ENCODE measurements at places on chromosomes 3 and 15.

DNA sequence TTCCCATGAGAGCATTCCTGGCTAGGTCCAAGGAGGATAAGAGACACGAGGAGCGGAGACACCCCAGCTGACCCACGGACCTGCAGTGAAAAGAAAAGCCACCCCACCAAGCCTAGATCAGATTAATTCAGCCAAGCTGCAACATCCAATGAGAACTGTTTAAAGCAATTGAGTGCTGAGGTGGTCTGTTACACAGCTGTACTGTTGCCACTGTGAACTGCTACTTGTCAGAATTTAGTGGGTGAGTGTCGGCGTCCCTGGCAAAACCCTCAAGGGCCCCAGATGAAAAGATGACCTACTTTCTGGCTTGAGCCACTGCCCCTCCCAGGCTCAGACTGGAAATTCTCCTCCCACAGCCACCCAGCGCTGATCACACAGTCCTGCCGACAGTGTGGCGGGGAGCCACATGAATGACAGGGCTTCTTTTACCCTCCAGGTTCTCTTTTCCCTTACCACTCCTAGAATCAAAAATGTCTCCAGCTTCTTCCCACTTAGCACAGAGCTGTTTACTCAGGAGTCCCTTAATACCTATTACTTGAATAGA lies 26.4 kb upstream of the KBTBD12 start:
- no peak overlapping the region for H3K4me3 ChIP-seq
- no peak overlapping the region for H3K27ac ChIP-seq
- H3K4me1 ChIP-seq = peaks cover 2% of the 10 kb centered on the region
- H3K27me3 ChIP-seq = peaks cover 1% of the 10 kb centered on the region

- DNase-seq = no peak
- no peak overlapping the region for H3K4me3 ChIP-seq
- peaks cover 44% of the 10 kb centered on the region for H3K4me1 ChIP-seq
These were observed 73.8 kb downstream of the TLE3 start for GRCh38 chr15:70023769-70024491.

DNA sequence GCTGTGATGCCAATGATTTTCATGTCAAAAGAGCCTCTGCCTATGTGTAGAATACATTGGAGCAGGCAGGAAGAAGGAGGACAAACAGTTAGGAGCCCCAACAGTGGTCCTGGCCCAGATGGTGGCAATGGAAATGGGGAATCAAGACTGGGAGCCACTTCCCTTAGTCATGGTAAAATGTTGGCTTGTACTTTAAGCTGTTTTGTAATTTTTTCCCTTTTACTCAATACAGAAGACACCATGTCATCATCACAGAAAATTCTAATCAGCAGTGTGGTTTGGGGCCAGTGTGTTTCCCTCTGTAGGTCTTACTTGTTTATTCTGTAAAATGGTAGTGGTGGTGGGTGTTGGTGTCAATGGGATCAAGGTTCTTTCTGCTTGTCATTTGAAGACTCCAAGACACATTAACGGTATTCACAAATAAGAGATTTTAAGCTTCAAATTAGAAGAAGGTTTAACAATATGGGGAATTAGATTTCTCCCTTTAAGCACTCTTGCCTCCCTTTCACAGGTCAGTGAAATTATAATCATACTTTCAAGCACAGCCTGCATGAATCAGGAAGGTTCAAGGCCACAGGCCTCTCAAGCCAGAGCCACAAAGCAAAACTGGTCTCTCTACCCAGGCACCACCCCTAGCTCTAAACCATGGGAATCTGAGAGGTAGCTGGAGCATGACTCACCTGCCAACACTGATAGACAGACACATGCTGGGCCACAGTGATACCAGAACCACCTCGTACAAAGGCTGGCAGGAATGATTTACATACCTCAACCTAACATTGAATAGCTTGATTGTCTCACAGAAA lies 24.9 kb downstream of the SIAH2 start:
- no peaks in the 10 kb centered on the region for H3K27me3 ChIP-seq
- no peak overlapping the region for H3K27ac ChIP-seq
- H3K4me1 ChIP-seq = peaks cover 28% of the 10 kb centered on the region
- H3K4me3 ChIP-seq = no peak overlapping the region
- no peak for DNase-seq

- no peak for DNase-seq
- H3K27ac ChIP-seq = no peak overlapping the region
- peaks cover 11% of the 10 kb centered on the region for H3K27me3 ChIP-seq
- H3K4me1 ChIP-seq = no peaks in the 10 kb centered on the region
- no peaks in the 10 kb centered on the region for H3K36me3 ChIP-seq
These were observed 62.7 kb downstream of the EXOG start for GRCh38 chr3:38558864-38559263.

DNA sequence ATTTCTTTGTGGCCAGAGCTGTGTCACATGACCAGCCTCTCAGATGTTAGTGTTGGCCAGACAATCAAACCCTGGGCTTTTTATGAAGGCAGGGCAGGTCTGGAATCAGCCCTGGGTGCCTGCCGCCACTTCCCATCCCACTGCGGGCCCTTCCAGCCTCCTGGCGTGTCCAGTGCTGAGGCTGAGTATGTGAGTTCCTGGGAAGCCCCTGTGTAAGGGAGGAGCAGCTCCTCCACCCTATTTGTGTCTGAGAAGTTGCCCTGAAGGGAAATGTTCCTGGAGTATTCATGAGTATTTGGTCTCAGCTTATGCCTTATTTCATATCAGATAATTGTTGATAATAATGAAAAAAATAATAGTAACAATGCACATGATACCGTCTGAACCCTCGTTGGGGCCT lies 190.1 kb downstream of the NSMCE3 start:
- H3K27me3 ChIP-seq = no peaks in the 10 kb centered on the region
- no peaks in the 10 kb centered on the region for H3K36me3 ChIP-seq
- DNase-seq = no peak

GRCh38 chr3:126525091-126525852 lies 1.3 kb downstream of the CHST13 start:
- H3K27me3 ChIP-seq = peaks cover 13% of the 10 kb centered on the region
- no peaks in the 10 kb centered on the region for H3K36me3 ChIP-seq
- no peak for DNase-seq

GRCh38 chr15:51097553-51098330 lies 3.0 kb upstream of the TNFAIP8L3 start:
- no peak overlapping the region for H3K27ac ChIP-seq
- H3K36me3 ChIP-seq = no peaks in the 10 kb centered on the region
- H3K4me3 ChIP-seq = no peak overlapping the region
- H3K27me3 ChIP-seq = peaks cover 27% of the 10 kb centered on the region

GRCh38 chr3:125480656-125481374 lies 39.2 kb downstream of the SNX4 start:
- no peak for DNase-seq
- no peak overlapping the region for H3K27ac ChIP-seq
- H3K4me3 ChIP-seq = no peak overlapping the region
- H3K4me1 ChIP-seq = no peaks in the 10 kb centered on the region
- H3K27me3 ChIP-seq = no peaks in the 10 kb centered on the region
- H3K36me3 ChIP-seq = peaks cover 20% of the 10 kb centered on the region

- no peak overlapping the region for H3K4me3 ChIP-seq
- H3K27me3 ChIP-seq = no peaks in the 10 kb centered on the region
These were observed 95.7 kb downstream of the ROBO1 start for GRCh38 chr3:79672075-79672474.

- no peak for DNase-seq
- H3K4me3 ChIP-seq = no peak overlapping the region
- no peaks in the 10 kb centered on the region for H3K4me1 ChIP-seq
- no peak overlapping the region for H3K27ac ChIP-seq
- H3K36me3 ChIP-seq = no peaks in the 10 kb centered on the region
These were observed 35.4 kb upstream of the INO80 start for GRCh38 chr15:41151451-41152005.

GRCh38 chr3:57917601-57918000 lies 90.6 kb upstream of the FLNB start:
- no peaks in the 10 kb centered on the region for H3K4me1 ChIP-seq
- no peaks in the 10 kb centered on the region for H3K27me3 ChIP-seq
- peak overlapping the region; percentile 39 for H3K27ac ChIP-seq

Data from memory B cell (primary cell).